ENCODE measurements at places on chromosomes 6 and 20. TPM values are rescaled to one million over a fixed set of nuclear protein-coding genes. Genes with fewer than 3 reads are reported as not detected.

CALHM4 gene
- total RNA-seq: not detected

CTCFL gene
- total RNA-seq: not detected

DNA sequence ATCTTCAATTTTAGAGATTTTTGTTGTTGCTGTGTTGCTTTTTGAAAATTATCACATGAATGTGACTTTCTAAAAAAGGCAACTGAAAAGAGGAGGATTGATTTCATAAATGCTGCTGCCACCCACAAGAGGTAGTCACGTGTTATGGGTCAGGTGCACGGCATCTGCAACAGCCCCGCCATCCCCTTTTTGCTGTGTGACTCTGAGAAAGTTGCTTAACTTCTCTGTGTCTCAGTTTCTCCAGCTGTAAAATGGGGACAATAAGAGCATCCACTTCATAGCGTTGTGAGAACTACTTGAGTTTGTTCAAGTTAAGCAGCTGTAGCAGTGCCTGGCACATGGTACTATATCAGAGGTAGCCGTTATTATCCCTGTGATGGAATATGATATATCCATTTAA is 10.7 kb downstream of the CCN5 start:
- no peak for DNase-seq

ADGRB3 gene
- total RNA-seq: 0.37 TPM

DNA sequence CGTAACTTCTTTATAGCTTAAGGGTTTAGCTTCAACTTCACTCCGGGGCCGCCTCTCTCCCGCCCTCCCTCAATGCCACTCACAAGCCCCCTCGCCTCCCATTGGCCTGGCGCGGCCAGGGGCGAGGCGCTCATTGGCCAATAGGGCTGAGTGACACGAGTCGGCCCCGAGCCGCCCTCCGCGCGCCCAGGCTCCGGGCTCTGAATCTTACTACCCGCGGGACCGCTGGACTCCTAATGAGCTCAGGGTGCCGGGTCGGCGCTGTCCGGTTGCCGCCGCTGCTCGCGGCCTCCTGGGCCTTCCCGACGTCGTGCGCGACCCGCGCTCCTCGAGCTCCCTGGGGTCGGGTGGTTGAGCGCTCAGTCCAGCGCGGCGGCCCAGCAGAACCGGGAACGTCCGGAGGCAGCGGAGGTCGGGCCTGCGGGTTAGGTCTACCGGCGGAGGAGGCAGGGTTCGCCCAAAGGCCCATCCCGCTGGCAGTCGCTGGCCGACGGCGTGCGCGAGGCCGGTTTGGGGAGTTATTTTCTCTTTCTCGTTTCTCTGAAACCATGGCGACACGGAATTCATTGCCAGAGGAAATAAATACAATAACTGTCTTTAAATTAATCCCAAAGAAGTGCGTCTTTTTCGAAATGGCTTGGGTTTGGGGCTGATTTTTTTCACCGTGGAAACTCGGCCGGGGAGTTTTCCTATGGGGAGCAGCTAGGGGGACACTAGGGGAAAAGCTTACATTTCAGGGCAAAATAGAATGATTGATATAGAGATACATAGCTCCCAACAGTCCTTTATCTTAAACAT is at the start of gene SIM1:
SIM1 (minus strand) TSS at position 19 of the 798 bp plus-strand sequence. CDS start 1,453 bp downstream, outside the sequence.
- no peak for DNase-seq
